ENCODE measurements at places on chromosomes 3 and 15.

- no peak for DNase-seq
Observed at GRCh38 chr3:1190569-1190968, 97.7 kb downstream of the CNTN6 start.

DNA sequence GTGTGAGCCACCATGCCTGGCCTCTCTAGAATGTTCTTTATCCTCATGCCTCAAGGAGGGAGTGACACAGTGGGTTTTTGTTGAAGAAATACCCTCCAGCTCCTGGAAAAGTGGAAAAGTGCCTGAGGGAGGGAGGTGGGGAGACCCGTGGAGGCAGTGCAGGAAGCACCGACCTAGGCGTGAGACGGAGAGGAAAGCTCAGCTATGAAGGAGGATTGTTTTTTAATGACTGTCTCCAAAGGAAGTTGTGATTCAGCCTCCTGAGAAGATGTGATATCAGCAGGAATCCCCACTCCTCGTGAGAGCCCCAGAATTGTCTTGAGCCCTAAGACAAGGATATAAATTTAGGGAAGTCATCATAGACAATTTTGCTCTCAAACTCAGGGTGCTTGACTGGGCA is 21.7 kb downstream of the RPLP1 start:
- no peak for DNase-seq

DNA sequence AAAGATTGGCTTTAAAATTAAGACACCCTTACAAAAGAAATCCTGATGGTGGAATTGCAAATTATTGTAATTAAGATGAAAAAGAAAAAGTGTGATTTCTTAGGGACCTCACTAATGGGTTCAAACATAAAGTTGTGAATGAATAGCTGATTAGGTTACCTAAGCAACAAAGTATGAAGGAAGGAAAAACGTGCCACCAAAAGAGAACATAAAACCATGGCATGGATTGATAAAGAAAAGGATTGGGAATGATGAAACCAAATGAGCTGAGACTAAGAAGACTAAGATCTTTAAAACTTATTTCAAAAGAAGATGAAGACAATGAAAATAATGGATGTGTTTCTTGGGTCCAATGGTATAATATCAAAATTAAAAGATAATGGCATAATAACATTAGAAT is 32.2 kb upstream of the GUCA1C start:
- no peak for DNase-seq

- no peak for DNase-seq
Observed at GRCh38 chr3:184556582-184557347, 4.8 kb upstream of the EPHB3 start.

DNA sequence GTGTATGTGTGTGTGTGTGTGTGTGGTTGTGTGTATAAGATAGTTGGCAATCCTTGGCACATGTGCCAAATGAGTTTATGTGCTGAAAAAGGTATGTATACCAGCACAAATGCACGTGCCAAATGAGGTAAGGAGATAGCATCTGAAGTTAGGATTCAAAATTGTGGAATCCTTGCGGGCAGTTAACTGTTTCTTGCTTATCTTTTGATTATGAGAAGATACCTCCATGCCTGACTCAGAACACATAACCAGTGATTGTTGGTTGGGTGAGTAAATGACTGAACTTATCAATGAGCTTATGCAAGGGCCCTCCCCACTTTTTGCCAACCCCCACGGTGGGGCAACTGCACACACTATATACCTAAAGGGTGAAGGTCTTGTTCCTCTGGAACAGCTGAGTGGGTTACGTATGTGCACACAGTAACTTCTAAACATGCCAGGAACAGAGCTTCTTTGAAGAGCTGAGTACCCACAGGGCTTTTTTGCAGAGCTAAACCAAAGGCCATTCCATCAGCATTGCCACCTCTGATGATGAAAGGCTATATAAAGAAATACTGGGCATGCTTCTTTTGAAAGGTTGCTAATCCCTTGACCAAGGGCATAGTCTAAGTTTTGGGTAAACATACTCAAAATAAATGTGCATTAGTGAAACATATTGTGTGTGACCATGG is 60.1 kb downstream of the MEIS2 start:
- DNase-seq = no peak

- DNase-seq = no peak
Observed at GRCh38 chr3:16912400-16913263, 27.9 kb downstream of the PLCL2 start.

GRCh38 chr15:41215708-41216107 is 14.8 kb downstream of the EXD1 start:
- DNase-seq = no peak

DNA sequence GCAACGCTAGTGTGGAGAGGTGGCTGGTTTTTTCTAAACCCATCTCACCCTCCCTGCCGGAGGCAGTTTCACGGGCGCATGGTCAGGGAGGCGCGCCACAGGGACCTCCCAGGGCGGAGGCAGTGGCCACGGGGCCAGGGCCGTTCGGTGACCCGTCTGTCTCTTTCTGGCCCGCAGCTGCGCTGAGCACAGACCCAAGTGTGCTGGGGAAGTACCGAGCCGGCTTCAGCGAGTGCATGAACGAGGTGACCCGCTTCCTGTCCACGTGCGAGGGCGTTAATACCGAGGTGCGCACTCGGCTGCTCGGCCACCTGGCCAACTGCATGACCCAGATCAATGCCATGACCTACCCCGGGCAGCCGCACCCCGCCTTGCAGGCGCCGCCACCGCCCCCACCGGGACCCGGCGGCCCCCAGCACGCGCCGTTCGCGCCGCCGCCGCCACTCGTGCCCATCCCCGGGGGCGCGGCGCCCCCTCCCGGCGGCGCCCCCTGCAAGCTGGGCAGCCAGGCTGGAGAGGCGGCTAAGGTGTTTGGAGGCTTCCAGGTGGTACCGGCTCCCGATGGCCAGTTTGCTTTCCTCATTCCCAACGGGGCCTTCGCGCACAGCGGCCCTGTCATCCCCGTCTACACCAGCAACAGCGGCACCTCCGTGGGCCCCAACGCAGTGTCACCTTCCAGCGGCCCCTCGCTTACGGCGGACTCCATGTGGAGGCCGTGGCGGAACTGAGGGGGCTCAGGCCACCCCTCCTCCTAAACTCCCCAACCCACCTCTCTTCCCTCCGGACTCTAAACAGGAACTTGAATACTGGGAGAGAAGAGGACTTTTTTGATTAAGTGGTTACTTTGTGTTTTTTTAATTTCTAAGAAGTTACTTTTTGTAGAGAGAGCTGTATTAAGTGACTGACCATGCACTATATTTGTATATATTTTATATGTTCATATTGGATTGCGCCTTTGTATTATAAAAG is 1.8 kb downstream of the HES1 start:
- DNase-seq = peak; percentile 64

- DNase-seq = no peak
Observed at GRCh38 chr15:88484682-88485331, 17.3 kb downstream of the MRPS11 start.

GRCh38 chr15:69479971-69480370 is 27.4 kb downstream of the RPLP1 start:
- DNase-seq = no peak

- DNase-seq = no peak
Observed at GRCh38 chr15:58336161-58336560, 95.6 kb upstream of the LIPC start.

DNA sequence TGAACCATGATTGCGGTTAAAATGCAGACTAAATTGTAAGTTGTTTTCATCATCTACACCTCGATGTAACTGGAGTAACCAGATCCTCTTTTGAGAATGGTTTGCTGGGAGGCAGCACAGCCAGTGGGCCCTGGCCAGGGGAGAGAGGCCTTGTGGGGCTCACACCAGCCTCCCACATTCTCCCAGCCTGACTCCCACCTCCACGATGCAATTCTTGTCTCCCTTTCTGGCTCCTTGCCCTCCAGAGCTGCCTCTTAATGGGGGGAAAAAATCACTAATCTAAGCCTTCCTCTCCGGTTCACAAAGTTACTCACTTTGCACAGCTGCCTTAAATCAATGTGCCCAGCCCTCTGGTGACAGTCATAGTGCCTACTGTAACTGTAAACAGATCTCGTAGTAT is 17.9 kb upstream of the PAQR5 start:
- no peak for DNase-seq

DNA sequence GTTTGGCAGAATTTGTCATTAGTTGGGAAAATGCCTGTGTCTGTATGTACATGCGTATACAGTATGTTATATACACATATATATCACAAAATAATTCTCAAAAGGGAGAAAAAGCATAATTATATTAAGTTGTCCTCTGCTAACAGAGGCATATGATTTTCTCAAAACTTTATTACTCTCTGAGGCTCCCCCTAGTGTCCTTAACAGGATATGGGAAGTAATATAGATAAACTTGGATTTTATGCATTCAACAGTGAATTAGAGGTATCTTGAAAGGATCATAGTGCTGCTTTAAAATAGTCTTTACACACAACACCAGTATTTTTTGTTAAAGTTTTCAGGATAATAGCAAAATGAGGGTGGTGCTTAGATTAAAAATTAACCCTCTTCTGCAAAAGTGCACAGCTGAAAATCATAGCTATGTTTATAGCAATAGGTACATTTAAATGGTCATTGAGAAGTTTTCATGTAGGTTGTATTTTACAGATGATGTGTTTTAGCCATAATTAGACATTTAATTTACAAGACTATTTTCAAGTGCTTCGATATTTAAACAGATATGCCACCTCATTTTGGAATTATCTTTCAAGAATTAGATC is 454.0 kb upstream of the ROBO2 start:
- no peak for DNase-seq

DNA sequence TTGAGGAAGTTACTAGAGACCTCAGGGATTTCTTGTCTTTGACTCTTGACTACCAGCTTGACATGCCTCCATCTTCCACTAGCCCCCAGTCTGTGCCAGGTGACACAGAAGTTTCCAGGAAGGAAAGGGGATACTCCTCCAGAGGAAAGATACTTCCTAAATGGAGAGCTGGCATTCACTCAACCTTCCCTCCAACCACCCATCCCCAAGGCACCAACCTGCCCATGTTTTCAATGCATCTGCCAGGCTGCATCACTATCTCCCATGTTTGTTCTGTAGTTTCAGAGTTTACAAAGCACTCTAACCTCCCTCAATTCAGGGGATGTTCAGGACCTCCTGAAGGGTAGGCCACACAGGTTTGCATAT is 198.4 kb upstream of the LPP start:
- no peak for DNase-seq

DNA sequence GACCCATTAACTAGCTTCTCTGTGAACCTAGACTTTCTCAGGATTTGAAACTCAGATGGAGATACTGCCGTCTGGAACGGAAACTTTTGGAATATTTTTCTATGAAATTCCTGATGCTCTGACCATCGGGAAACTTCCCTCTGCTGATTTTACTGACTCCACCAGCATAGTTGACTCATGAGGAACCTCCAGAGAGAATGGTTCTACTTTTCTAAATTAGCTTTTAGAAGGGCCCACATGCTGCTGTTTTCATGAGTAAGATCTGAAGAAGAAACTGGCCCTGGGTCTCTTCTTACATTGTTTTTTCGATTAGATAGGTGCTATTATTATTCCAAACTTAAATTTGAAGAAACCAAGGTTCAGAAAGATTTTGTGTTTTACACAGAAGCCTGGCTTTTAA is 326.3 kb upstream of the NR2E3 start:
- no peak for DNase-seq

DNA sequence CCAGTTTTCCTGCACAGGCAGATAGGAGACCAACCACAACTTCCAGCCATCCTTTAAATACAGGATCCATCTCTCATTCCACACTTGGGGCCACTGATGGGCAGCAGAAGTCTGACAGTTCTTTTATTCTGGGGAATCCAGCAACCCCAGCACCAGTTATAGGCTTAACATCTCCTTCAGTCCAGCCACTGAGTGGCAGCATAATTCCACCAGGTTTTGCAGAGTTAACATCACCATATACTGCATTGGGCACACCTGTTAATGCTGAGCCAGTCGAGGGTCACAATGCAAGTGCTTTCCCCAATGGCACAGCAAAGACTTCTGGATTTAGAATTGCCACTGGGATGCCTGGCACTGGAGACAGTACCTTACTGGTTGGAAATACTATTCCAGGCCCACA is 2.9 kb downstream of the NPAP1 start:
- DNase-seq = no peak

GRCh38 chr3:125075738-125076137 is 19.9 kb upstream of the HEG1 start:
- DNase-seq = no peak

- no peak for DNase-seq
Observed at GRCh38 chr3:184602372-184603150, 41.0 kb downstream of the EPHB3 start.

DNA sequence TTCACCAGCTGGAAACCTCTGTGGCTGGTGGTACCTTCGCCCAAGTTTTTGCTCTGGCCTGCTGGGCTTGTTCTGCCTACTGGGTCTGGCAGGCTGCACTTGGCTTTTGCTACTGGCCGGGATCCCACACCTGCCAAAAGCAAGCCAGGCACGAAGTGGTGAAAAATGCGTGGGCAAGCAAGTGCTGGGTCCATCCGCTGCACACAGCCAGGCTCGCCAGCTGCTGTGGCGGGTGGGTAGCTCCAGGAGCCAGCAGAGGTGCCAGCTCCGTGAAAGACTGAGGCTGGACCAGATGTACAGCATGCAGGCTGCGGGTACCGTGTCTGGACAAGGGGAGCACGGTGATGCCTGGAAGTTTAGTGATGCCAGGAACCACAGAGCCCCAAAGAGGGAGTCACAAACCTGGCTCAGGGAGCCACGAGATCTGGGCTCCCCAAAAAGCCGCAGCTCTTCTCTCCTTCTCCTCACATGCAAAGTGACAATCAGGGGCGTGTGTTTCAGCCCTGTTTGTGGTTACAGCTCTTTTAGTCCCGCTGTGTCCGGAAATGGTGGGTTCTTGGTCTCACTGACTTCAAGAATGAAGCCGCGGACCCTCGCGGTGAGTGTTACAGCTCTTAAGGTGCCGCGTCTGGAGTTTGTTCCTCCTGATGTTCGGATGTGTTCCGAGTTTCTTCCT is 1455.6 kb upstream of the GBE1 start:
- DNase-seq = no peak

GRCh38 chr15:92290359-92290992 is 103.2 kb upstream of the ST8SIA2 start:
- DNase-seq = no peak

- DNase-seq = no peak
Observed at GRCh38 chr3:165839296-165840076, 2.3 kb upstream of the BCHE start.

DNA sequence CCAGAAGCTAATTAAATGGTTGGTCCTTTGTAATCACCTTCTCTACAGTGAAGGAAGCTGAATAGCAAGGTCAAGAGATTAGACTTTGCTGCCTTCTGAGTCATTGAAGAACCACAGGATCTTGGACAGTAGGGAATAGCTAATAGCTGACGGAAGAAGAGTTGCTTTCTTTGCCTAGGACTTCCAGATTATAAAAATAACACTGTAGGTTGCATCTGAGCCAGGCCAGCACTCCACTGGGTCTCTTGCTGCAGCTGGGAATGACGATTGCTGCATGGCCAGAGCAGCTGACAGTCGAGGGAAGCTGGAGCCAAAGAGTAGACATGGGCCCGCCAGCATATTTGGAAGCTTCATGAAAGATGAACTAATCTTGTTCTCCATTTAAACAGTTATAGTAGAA is 81.5 kb upstream of the KCNMB2 start:
- DNase-seq = no peak

- no peak for DNase-seq
Observed at GRCh38 chr3:131081224-131081623, 54.5 kb downstream of the NEK11 start.

- DNase-seq = no peak
Observed at GRCh38 chr15:95563634-95564033, 766.9 kb upstream of the NR2F2 start.

- no peak for DNase-seq
Observed at GRCh38 chr3:112092496-112093179, 6.4 kb downstream of the C3orf52 start.

- no peak for DNase-seq
Observed at GRCh38 chr3:70358978-70359580, 46.6 kb upstream of the MDFIC2 start.
